T47D (cell line): ENCODE measurements at places on chromosomes 13 and 19.

DNA sequence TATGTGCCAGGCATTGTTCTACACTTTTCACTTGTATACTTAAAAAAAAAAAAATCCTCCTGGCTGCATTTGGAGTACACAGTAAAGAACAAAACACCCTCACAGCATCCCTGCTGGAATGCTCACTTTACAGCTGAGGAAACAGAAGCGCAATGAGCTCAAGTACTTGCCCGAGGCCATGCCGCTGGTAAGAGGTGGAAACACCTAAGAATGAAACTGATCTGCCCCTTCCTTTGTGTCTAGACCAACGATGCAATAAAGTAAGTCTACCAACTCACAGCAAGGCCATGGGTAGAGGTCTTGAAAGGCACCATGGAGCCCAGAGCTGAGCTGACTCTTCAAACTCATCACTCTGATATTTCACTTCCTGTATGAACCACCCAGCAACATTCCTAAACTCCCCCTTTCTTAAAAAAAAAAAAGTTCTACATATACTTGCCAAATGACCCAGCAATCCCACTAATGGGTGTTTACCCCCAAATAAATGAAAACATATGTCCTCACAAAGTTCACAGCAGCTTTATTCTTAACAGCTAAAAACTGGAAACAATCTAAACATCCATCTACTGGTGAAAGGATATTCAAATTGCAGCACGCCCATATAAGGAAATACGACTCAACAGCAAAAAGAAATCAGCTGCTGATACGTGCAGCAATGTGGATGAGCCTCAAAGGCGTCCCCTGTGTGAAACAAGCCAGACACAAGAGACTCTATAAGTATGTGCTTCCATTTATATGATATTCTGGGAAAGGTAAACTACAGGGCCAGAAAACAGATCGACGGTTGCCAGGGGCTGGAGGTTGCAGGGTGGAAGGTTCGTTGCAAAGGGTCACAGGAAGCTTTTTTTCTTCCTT is 236.6 kb upstream of the MAB21L1 start:
- no peak for DNase-seq

DNA sequence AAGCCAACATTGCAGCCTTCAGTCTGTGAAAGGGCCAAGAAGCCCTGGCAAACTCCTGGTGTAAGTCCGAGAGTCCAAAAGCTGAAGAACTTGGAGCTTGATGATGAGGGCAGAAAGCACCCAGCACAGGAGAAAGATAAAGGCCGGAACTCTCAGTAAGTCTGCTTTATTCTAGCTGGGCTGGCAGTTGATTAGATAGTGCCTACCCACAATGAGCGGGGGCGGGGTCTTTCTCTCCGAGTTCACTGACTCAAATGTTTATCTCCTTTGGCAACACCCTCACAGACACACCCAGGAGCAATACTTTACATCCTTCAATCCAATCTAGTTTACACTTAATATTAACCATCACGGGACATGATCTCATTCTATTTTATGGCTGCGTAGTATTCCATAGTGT is 1317.1 kb downstream of the SLITRK1 start:
- DNase-seq, result no peak

DNA sequence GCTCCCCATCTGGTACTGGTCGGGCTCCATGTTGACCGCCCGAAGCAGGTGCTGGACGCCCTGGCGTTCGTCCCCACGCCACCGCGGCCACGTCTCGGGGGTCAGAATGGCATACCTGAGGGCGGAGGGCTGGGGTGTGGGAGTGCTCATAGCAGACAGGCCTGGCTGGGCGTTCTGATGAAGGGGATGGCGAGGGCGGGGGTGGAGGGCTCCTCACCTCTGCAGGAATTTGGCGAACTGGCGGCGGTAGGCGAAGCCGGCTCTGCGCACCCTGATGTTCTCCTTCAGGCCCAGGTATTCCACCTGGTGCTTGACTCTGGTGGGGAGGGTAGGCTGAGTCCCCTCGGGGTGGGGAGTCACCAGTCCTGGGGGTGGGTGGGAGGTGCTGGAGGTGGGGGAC is 22.3 kb upstream of the ZNF414 start:
- no peak for DNase-seq

DNA sequence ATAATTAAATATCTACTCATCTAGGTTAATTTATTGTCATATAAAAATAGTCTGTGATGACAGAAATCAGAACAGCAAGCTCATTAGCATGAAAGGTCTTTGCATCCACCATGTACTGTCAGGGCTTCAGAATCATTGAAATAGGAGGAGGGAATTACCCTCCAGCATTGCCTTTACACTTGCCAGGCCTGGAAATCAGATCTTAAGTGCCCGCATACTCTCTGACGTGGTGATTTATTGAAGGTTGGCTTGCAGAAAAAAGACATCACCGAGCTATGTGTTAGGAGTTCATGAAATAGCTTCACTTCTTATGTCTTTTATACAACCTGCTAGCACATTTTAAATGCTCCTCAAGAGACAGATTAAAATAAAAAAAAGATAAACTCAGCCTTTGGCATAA is 661.7 kb upstream of the SLITRK1 start:
- DNase-seq, result no peak

GRCh38 chr13:113138792-113139551 is 16.4 kb downstream of the F10 start:
- no peak for DNase-seq

GRCh38 chr13:65133094-65133493 is 2097.0 kb downstream of the PCDH9 start:
- no peak for DNase-seq

GRCh38 chr13:49635599-49636433 is 7.5 kb downstream of the ARL11 start:
- no peak for DNase-seq

DNA sequence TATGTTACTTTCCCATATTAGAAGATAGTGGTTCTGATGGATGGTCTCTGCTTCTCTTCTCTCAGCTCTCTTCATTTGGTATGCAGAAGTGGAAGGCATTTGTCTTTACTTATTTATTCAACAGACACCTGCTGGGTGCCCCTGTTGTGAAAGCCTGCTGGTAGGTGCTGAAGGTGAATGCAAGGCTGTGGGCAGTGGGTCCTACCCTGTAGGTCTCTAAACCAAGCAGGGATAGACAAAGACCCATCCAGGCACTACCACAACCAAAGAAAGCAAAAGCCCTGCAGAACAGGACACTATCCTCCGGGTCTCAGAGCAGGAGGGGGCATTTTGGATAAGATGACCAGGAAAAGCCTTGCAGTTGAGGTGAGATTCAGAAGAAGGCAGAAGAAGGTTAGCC is 106.1 kb downstream of the STARD13 start:
- DNase-seq, result no peak
